NCI-H2171 treated with DMSO at 0.1 percent for 48 hours (cell line): ENCODE measurements at places on chromosomes 4 and X.

DNA sequence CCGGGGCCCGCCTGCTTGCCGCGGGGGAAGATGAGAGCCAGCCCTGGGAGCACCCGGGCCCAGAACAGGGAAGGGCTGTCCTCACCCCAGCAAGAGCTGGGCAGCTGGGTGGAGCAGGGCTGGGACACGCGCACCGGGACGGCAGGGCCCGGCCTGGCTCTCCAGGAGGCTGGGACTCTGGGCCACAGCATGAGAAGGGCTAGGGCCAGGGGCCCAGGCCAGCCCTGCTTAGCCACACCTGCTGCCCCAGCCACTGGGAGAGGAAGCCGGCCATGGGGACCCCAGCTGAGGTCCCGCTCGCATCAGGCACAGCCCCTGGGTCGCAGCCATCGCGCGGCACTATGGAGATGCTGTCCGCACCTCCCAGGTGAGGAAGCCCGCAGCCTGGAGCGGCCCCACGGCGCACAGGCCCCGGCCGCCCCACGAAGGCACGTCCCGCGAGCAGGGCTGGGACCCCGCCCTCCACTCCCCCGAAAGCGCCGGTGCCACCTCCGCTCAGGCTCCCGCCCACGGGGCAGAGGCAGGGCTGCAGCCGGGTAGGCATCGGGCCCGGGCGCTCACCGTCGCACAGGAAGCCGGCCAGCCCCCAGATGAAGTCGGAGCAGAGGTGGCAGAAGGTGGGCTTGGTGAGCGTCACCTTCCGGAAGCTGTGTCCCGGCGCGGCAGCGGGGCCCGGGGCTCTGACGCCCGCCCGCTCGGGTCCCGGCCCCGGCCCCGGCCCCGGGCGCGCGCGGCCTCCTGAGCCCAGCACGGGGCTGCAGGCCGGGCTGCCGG lies 531 bp downstream of the DGKQ start:
- peak; percentile 1 for DNase-seq

DNA sequence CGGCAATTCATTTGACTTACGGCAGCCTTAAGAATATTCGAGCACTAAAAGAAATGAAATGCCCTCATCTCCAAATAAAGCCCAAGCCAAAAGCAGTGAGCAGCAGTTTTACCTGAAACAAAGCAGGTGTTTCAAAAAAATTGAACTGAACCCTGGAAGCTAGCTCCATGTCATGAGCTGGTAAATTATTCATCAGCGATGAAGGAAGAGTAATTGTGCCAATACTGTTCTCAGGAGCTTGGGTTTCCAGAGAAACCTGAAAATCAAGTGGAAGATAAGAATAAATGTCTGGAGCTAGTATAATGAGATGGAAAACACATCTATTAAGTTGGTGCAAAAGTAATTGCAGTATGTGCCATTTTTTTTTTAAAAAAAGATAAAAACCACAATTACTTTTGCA lies 24.0 kb upstream of the PHKA2 start:
- DNase-seq: no peak

GRCh38 chrX:100584611-100585010 lies at the start of gene TNMD:
TSS of gene TNMD (plus strand) at chrX:100584936. CDS start at chrX:100585019, 83 bp downstream.
- DNase-seq: no peak

DNA sequence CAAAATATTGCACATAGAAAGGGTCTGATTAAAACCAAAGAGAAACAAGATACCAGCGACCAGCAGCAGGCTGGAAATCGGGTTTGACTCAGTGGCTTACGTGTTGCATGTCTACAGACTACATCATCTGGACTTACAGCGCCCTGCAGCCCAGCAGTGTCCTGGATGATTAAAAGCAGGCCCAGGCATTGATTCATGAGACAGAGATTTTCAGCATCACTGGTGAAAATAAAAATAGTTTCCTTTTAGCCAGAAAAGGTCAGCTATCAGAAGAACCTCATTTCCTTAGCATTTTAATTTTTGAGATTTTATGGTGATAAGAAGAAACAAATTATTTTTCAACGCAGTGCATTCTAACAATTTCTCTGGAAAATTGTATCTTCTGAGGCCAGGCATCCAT lies 190.6 kb downstream of the PTTG2 start:
- DNase-seq: no peak

DNA sequence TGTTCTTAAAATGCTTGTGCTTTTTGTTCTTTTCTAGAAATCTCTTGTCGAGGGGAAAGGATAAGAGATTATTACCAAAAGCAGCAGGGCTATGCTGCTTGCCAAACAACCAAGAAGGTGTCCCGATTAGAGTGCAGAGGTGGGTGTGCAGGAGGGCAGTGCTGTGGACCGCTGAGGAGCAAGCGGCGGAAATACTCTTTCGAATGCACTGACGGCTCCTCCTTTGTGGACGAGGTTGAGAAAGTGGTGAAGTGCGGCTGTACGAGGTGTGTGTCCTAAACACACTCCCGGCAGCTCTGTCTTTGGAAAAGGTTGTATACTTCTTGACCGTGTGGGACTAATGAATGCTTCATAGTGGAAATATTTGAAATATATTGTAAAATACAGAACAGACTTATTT lies 81.5 kb upstream of the PACRGL start:
- DNase-seq: no peak

DNA sequence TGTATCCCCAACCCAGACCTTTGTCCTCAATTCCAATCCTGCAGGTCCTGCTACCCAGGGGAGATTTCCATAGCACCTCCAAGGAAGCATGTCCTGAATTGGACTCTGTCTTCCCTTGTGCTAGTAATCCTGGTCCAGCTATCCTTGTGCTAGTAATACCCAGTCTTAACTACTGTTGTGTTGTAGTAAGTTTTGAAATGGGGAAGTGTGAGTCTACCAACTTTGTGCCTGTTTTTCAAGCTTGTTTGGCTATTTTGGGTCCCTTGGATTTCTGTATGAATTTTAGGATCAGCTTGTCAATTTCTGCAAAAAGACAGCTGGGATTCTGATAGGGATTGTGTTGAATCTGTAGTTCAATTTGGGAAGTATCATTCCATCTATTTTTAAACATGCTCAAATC lies 51.4 kb downstream of the CD99L2 start:
- DNase-seq: no peak

DNA sequence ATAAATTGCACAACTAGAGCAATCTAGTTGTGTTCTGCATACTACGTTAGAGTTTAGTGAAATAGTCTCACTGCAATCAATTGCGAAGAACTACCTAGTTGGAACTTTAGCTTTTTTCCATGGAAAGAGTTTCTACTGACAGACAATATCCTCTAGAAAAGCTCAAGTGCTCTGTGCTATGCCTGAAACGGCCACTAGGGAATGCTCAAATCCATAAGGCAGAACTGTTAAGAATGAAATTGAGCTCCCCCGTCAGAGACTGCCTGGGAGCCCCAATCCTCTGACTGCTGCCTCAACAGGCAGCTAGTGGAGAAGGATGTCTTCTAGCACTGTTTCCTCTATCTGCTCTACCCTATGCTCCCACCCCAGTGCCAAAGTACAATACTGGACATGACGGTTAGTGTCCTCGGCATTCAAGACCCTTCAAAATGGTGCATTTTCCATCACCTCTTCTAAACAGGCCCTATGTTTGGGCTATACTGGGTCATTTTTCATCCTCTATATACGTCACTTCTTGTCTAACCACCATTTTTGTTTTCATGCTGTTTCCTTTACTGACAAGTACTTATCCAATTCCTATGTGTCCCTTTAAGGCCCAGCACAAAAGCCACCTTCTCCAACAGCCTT lies 35.3 kb downstream of the FRMD7 start:
- DNase-seq: peak; percentile 19

GRCh38 chr4:147928400-147928799 lies 196.5 kb downstream of the ARHGAP10 start:
- no peak for DNase-seq

DNA sequence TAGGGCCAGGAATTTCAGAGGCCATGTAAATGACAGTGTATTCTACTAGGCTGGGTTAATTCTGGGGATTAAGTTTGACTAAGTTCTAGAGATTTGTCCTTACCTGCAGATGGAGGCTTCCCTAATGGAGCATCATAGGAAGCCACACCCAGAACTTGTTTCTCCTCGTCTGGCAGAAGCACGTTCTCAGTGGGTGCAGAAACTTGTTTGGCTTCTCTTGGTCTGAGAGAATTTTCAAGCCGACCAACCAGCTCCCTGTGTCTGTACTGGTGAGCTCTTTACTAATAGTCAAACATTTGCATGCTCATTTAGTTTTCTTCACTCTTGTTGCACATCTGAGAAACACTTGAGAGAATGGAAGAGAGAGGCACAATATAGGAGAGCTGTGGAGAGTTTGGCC lies 907 bp upstream of the ATP10D start:
- no peak for DNase-seq

GRCh38 chr4:144646523-144647094 lies 653 bp downstream of the HHIP start:
- DNase-seq: no peak

- DNase-seq: no peak
Measured at GRCh38 chr4:22850630-22851029, 157.9 kb downstream of the GBA3 start.

DNA sequence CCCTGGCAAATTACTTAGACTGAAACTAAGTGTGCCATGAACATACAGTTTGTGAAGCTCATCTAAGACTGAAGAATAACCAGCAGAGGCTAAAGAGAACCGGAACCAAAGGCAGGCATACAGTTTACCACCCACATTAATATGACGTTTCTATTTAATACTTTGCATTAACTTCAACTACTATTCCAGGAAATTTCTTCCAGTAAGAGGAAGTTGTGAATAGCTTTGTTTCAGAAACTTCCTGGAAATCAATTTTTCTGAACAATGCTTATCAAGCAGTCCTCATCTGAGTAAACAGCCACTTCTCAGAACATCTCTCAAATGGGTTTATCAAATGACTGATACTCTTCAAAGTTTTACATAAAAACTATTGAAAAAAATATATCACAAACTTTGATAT lies 252.7 kb downstream of the OPHN1 start:
- no peak for DNase-seq

DNA sequence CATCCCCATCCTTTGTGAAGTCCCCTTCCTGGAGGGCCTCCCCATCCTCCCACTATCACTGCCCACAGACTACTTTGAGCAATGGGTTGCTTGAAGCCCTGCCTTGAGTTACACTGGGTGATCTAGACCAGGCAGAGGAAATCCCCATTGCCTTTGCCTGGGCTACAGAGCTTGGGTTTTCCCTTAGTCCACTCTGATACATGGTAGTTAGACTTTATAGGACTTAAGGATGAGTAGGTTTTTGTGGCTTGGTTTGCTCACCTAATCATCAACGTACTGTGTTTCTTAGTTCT lies 56.6 kb downstream of the TMEM131L start:
- no peak for DNase-seq

DNA sequence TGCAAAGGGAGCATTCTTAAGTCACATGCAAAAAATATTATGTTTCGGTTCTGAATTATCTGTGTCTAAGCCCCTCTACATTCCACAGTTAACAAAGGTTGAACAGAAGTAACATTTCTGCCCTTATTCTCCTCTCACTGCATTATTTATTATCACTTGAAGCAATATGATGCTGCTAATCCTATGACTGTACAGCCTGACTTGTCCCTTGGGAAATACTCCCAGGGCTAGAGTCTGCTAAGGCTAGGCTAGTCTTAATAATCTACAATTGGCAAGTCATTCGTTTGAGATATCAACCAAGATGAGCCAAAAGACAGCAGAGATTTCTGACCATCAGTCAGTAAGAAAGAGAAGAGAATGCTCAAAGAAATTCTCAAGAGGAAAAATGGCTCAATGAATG lies 226.9 kb upstream of the HCCS start:
- peak; percentile 10 for DNase-seq

- DNase-seq: no peak
Measured at GRCh38 chr4:138275963-138276621, 33.9 kb upstream of the SLC7A11 start.

DNA sequence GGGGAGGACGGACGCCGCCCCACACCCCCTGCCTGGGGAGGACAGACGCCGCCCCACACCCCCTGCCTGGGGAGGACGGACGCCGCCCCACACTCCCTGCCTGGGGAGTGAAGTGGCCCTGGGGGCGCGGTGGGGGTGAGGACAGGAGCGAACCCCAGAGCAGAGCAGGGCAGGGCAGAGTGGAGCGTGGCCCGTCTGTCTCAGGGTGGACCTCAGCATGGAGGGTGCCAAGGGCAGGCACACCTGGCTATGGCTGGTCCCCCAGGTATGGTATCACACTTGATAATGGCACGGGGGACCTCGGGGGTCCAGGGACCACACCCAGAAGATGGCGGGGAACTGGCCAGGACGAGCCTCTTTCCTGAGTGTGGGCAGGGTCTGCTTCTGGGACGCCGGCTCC lies 9.6 kb downstream of the LRPAP1 start:
- DNase-seq: no peak

DNA sequence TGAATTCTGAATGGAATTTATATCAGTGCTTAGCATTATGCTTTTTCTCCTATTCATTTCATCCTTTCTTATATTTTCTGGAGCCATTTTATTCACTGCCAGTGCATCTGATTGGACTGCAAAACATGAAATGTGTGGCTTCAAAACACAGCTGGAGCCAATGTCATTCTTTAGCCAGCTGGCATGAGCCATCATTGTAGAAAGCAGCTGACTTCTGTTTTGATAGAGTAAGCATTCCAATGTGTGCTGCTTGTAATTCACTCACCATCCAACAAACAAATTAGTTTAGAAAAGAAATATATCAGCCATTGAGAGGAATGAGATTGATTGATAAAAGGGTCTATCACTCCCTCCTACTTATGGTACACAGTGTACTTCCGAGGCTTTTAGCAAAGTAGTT lies 2616.0 kb downstream of the ARAP2 start:
- no peak for DNase-seq

- no peak for DNase-seq
Measured at GRCh38 chrX:42680666-42681065, 97.3 kb downstream of the PPP1R2C start.
